Lung (tissue), 17 donors: ENCODE measurements at places on chromosomes 16 and 17. TPM values are rescaled to one million over a fixed set of nuclear protein-coding genes. Genes with fewer than 3 reads are reported as not detected.

DNA sequence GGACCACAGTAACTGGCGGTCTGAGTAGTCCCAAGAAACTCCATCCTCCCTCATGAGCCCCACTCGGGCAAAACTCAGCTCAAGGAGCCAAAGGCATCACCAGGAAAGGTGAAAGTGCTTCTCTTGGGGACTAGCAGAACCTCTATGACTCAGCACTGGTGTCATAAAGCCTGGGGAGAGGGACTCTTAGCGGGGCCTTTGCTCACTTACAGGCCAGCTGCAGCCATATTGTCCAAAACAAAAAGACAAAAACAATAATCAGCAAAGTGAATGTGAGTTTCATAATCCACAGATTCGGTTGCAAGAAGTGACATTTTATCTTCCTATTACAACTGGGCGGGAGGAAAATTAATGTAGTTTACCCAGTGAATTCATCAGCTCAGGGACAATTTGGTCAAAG is at the start of gene TEKT5:
Gene TEKT5, minus strand, starts transcription at position 101 of the 400 bp plus-strand sequence. Its CDS starts 57 bp downstream, at position 44.
- no peak for DNase-seq
- no peaks in the 10 kb centered on the region for H3K27me3 ChIP-seq
- H3K4me1 ChIP-seq: no peaks in the 10 kb centered on the region

GRCh38 chr16:69566981-69567680 is 1.4 kb downstream of the NFAT5 start:
- peaks cover 8% of the 10 kb centered on the region for H3K36me3 ChIP-seq
- DNase-seq: peak; percentile 63
- peak overlapping the region; percentile 99 for H3K27ac ChIP-seq
- H3K4me1 ChIP-seq: peaks cover 21% of the 10 kb centered on the region

GRCh38 chr16:50183316-50183715 is 30.2 kb downstream of the TENT4B start:
- H3K36me3 ChIP-seq: no peaks in the 10 kb centered on the region
- H3K4me3 ChIP-seq: no peak overlapping the region
- no peaks in the 10 kb centered on the region for H3K27me3 ChIP-seq
- peaks cover 17% of the 10 kb centered on the region for H3K4me1 ChIP-seq
- no peak for DNase-seq

- H3K4me1 ChIP-seq: no peaks in the 10 kb centered on the region
- peaks cover 21% of the 10 kb centered on the region for H3K36me3 ChIP-seq
- H3K4me3 ChIP-seq: no peak overlapping the region
- no peak for DNase-seq
Measured at GRCh38 chr17:29102046-29102445, 59.1 kb downstream of the PIPOX start.

- DNase-seq: peak; percentile 51
- no peaks in the 10 kb centered on the region for H3K36me3 ChIP-seq
- no peak overlapping the region for H3K4me3 ChIP-seq
Measured at GRCh38 chr17:48244121-48244711, 136.7 kb downstream of the SNX11 start.

The NLRC5 gene
- 23.9 TPM for polyA plus RNA-seq

The AHSP gene
- polyA plus RNA-seq: not detected

The TMEM235 gene
- polyA plus RNA-seq: 0.08 TPM

The ABCA8 gene
- 2.7 TPM for polyA plus RNA-seq
